ENCODE measurements at places on chromosomes 2 and 18.

- DNase-seq, result no peak
Observed at GRCh38 chr2:135525786-135526185, 5.2 kb downstream of the ZRANB3 start.

- DNase-seq, result peak; percentile 90
Observed at GRCh38 chr18:3448838-3449511, 997 bp upstream of the TGIF1 start.

- DNase-seq, result no peak
Observed at GRCh38 chr2:186058614-186059013, 320.0 kb downstream of the FSIP2 start.

- no peak for DNase-seq
Observed at GRCh38 chr2:219149667-219150066, 10.9 kb downstream of the NHEJ1 start.

GRCh38 chr2:220562375-220563140 is 935.1 kb downstream of the SLC4A3 start:
- no peak for DNase-seq

GRCh38 chr2:75276093-75277029 is 77.0 kb upstream of the TACR1 start:
- no peak for DNase-seq

- DNase-seq, result no peak
Observed at GRCh38 chr2:217103752-217104545, 244.1 kb upstream of the TNP1 start.

DNA sequence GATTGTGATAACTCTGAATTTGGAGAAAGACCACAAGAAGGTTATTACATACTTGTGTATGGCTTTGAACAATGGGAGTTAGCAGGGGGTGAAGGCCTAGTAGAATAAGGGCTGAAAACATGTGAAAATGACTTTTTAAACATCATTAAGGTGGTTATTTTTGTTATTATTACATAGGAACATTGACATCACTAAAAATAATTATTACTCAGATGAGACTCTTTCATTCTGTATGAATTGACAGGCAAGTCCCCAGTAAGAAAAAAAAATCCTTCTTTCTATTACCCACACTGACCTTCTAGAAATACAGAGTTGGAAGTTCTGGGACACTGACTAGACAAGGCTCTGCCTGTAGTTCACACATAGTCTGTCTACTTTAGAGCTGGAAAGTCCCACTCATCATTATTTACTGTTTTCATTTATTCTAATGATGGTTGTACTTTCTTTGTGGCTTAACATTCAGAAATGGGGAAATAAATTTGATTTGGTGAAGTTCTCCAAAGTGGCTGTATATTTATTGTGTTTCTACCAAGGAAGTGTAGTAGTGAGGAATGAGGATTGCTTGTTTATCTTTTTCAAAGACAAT is 219.6 kb upstream of the EPAS1 start:
- DNase-seq, result no peak

GRCh38 chr2:61471905-61472805 is 1.3 kb upstream of the USP34 start:
- peak; percentile 23 for DNase-seq

DNA sequence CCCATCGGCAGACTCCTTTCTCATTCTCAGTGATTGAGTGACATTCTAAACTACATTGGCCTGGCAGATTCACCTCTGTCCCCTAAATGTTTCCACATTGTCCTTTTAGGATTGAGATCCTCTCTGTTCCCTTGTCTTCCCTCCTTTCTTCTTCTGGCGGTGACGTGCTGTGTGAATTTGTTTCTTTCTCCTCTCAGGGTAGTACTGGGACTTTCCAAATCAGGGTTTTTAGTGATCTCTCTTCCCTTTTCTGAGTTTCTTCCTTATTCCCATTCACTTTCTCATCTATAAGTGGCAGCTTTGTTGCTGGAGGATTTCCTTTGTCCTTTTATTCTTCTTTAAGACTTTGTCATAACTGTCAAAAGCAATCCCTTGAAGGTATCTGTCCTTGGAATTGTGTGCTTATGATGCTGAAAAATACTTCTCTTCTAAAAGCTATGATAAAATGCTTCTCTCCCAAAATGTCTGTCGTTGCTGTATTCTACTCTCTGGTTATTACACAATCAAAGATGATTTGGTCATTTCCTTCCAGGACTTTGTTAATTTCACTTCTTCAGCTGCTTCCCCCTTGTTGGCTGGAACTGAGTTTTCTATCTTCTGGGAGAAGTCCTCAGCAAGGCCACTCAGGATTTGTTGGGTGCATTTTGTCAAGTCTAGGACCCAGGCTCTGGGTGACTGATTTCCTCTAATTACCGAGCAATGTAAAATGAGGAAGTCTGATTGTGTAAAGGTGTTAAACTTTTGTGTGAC is 4.9 kb upstream of the IL1B start:
- no peak for DNase-seq

DNA sequence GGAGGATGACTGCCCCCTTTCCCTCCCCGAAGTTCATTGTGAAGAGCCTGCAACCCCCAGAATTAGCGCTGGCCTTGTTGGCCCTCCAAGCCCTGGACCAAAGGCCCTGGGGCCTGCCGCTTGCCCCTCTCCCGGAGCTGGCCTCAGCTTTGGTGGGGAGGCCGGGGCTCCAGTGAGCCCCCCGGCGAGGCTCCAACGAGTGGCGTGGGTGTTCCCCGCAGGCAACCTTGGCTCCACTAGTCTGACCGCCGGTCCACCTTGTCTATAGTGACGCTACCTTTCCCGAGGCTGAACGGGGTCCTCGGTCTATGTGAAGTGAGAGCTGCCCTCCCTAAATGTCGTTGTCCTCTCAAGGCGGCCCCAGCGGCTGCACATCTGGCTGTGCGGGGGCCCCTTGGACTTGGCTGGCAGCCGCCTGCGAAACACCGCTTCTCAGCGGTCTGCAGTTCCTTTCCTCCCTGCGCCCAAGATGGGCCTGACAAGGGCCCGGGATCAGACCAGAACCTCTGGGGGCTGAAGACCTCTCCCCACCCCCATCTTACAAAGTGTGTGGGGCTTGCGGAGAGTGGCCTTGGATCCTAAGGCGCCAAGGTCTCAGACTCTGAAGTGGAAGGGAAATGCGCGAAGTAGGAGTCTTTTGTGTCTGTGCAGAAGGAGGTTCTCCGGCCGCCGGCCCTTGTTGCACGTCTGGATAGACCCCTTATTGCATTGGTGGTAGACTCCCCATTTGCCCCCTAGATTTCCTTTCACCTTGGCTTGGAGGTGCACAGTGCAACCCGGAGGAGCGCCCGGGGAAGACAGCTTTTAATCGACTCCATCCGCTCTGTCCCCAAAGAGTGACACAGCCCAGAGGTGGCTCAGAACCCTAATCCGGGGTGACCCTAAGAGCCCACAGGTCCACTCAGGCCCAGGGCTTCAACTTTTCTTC is 3.9 kb upstream of the HOXD10 start:
- no peak for DNase-seq

DNA sequence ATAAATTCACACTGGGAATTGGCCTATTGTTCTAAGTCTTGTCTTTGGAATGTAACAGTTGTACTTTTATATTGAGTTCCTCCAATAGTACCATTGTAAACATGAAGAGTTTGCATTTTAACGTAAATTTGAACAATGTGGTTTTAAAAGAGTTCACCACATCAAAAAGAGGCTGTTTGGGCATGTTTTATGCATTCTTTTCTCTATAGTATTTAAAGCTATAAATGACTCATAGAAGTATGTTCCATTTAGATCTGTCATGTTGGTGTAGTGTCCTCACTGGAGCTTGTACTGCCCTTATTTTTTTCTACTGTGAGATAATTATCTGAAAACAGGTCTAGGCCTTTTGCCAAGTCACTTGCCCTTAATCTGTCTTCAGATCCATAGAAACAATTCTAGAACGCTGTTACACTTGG is 141.9 kb downstream of the RHBDD1 start:
- no peak for DNase-seq

DNA sequence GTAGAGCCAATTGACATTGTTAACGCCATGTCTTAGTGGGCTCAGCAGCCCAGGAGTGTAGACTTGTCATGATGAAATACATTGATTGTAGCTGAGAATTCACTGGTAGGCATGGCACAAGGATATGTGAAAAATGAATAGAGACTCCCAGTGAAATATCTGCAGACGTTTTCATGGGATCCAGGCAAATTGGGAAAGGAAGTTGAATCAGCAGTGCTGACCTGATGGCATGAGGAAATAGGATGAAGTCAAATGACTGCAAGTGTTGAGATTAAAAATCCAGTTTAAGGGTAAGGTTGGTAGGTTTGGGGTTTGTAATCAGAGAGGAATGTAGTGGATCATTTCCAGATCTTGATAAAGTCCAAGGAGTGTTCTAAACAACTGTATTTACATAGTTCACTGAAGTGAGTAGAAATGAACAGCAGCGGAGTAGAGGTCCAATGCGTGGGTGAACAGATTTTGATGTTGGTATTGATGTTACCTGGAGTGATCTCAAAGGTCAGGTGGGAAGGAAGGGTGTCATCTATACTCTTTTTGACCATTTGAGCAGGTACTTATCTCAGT is 24.6 kb downstream of the INSIG2 start:
- DNase-seq, result no peak

GRCh38 chr18:22066083-22066485 is 103.3 kb upstream of the GATA6 start:
- DNase-seq, result no peak

DNA sequence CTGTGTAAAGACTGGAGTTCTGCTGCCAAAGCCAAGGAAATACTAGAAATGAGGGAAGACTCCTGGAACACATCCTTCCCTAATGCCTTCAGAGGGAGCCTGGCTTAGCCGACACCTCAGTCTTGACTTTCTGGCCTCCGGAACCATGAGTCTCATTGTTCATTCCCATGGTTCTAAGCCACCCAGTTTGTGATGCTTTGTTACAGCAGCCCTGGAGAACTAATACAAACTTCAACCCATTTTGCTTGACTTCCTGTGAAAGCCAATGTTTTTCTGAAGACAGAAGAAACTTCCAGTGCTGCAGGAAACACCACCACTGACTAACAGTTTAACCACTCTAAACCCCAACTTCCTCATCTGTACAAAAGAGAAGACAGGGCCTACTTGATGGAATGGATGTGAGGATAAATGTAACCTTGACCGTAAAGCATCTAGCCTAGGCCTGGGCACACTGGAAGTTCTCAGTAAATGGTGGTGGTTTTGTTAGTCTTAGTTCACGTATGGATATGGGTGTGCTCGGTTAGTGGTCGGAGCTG is 85.9 kb upstream of the RFX8 start:
- DNase-seq, result no peak

DNA sequence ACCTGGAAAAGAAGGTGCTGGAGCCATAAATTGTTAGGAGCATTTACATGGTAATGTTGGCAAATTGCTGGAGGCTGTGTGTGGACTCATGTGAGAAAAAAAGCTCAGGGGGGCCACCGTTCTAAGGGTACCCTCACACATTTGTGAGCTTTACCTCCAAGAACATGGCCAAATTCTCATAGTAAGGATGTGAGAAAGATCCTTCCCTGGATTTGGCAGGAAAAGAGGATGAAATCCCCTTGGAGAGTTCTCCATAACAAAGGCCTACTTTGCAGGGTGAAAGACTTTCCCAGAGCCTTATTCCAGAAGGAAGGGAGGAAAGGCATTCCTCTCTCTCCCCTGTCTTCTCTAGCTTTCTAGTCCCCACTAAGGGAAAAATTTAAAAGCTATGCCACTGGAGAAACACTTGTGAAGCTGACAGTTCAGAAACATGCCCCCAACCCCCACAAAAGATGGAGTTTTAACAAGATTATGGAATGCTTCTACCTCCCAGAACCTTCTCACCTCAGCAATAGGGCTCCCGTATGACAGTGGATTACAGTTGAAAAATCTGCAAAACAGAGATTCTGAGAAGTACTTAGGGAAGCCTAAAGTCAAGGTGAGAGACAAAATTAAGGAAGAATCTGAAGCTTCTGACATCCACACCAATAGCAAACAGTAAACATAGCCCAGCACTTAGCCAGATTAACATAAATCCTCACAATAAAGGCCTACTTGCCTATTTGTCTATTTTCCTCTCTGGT is 20.2 kb upstream of the ERMN start:
- DNase-seq, result no peak

GRCh38 chr2:203625701-203626100 is 80.7 kb upstream of the CD28 start:
- DNase-seq, result no peak

DNA sequence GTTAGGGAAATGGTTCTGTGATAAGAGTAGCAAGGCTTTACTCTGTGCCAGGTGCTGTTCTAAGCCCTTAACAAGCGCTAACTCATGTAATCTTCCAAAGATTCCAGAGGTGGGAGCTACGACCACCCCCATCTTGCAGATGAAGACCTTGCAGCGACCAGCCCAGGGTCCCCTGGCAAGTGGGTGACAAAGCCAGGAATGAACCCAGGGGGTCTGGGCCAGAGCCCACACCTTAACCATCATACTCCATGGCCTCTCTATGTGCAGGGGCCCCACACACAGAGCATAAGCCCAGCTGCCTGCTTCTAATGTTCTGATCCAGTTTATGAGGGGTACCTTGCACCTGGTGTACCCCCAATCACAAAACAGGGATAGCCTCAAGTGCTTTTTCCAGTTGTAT is 105.3 kb downstream of the ZBTB7C start:
- no peak for DNase-seq

GRCh38 chr2:20608666-20609348 is 42.1 kb downstream of the HS1BP3 start:
- no peak for DNase-seq

DNA sequence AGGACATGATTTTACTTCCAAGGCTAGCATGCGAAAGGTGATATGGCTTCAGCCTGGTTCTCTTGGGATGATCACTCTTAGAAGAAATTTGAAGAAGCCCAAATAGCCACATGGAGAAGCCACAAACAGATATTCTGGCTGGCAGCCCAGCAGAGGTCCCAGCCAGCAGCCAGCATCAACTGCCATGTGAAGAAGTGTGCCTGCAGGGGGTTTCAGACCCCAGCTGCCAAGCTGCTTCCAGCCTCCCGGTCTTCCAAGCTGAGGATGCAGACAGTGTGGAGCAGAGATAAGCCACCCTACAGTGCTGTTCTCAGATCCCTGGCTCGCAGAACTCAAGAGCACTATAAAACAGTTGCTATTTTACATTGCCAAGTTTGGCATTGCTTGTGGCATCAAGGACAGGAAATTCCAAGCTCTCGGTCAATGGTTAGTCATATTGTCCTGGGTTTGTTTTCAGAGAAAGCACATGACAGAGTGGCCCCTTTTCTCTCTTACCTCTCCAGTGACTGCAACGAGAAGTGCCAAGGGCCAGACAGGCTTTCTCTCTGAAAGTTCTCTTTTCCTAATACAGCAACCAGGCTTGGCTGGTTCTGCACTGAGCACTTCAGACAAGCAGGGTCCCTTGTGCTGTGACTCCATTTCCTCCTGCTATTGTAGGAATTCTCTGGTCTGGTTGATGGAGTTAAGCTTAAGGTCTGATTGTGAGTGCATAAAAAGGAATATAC is 223.7 kb downstream of the ANKRD30B start:
- no peak for DNase-seq
